Stimulated activated CD4-positive, alpha-beta T cell treated with anti-CD3 and anti-CD28 coated beads, Interleukin-1b, Interleukin-23, amount 100 ng/mL, for 1 hour (primary cell): ENCODE measurements at places on chromosomes 5 and 9.

DNA sequence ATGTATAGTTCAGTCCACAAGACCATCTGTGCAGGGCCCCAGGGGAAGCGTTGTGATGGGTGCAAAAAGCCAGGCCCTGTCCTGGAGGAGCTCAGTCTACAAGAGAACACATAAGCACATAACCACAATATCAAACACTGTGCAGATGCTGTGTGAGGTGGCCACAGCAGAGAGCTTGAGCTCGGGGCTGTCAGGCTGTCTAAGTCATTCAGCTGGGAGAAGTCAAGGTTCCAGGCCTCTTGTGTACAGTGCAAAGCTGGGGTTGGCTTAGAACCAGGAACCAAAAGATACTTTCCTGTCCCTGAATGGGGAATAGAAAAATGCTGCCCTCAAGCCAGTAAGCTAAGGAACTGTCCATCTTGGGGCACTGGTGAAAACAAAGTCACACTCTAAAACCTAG, 75.0 kb downstream of the PRDM6 start:
- no peak for DNase-seq

DNA sequence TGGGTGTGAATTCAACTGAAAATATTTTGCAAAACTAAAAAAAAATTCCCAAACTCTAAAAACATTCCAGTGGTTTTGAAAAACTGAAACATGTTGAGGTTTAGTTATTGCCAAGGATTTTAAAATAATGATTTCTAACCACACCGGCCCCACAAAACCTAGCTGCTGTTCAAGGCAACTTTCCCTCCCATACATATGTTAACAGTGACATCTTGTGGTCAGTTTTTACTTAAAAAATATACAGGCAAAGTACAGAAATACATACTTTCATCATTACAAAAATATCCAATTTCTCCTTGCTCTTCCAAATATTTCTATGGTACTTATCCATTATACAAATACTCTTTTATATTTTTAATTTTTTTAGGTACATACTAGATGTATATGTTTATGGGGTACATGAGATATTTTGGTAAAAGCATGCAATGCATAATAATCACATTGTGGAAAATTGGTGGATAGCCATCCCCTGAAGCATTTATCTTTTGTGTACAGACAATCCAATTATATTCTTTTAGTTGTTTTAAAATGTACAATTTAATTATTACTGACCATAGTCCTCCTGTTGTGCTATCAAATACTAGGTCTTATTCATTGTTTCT, 34.4 kb upstream of the MRPS30 start:
- DNase-seq: no peak

DNA sequence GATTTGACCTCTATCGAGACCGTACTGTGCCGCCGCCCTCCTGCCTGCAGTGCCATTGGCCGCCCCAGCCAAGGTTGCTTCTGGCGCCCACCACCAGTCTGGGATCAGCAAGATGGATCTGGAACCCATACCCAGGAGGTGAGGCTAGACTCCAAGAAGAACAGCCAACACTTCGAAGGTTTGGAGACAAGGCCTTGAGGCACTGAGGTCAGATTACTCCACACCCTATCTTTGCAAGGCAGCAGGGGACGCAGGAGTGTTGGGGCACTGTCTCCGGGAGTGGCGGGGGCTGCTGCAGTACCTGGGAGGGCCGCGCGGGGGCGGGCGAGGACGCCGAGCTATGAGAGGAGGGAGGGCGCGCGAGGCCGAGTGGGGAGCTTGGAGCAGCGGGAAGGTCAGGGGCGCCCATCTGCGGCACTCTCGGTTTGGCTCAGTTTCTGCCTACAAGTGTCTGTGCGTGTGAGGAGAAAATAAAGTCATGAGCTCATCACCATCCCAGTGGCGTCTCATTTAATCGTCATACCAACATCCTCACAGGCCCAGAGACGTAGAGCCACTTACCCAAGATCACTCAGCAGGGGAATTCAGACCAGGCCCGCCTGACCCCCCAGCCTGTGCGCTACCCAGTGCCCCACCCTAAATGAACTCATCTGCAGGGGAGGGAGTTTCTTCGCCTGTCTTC, 20.5 kb upstream of the PSD2 start:
- DNase-seq: peak; percentile 72

- no peak for DNase-seq
These were observed 716 bp downstream of the HARS1 start for GRCh38 chr5:140690376-140690932.

- no peak for DNase-seq
These were observed 114.1 kb downstream of the CDK5RAP2 start for GRCh38 chr9:120465685-120466407.

- no peak for DNase-seq
These were observed 447.1 kb downstream of the LRRC70 start for GRCh38 chr5:63025679-63026078.

GRCh38 chr5:5289537-5289936, 132.9 kb upstream of the ICE1 start:
- no peak for DNase-seq

DNA sequence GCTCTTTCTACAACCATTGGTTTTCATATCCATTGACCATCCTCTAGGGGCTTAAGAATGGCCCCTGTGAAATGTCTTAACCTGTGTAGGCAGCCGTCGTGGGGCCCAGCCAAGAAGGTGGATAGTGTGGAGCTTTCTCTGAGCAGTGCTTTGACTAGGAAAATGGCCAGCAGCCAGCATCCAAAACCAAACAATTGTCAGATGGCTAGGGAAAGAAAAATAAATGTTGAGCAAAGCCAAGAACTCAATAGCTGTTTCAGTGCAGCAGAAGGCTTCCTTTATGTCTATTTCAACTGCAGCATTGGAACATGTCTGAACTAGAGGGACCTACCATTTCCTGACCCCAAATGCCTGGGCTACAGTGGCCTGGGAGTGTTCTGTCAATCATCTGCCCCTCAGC, 374.9 kb downstream of the TLE4 start:
- DNase-seq: no peak

DNA sequence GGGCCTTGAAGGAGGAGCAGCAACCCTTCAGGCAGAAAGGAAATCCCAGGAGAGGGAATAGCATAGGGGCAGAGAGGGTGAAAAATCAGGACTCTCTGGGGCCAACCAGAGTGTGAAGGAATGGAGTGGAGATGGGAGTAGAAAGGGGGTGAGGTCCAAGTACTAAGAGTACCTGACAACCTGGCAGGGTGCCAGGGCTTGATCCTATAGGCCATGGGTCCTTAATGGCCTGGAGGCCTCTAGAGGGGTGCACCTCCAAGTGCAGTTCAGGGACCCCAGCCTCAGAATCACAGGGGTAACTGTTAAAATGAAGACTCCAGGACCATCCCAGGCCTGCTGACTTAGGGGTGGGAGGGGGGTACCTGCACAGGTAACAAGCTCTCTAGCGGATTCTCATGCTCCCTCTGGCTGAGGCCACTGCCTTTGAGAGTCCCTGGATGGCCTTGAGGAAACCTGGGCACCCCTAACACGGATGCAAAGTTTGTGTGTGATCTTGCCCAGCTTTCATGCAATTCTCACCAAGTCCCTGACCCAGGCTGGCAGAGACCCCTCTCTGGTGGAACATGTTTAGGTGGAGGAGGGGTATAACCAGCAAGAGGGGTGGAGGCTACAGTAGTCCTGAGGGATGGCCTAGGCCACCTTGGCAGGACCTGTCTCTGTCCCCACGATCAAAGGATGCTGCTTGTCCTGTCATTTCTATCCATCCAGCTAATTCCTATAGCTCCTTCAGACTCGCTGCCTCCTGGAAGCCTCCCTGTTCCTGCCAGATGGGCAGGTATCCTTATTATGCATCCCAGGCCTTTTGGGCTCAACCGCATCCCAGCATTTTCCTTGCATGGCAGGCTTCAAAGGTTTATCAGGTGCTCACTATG, 17.6 kb upstream of the CSF1R start:
- no peak for DNase-seq

DNA sequence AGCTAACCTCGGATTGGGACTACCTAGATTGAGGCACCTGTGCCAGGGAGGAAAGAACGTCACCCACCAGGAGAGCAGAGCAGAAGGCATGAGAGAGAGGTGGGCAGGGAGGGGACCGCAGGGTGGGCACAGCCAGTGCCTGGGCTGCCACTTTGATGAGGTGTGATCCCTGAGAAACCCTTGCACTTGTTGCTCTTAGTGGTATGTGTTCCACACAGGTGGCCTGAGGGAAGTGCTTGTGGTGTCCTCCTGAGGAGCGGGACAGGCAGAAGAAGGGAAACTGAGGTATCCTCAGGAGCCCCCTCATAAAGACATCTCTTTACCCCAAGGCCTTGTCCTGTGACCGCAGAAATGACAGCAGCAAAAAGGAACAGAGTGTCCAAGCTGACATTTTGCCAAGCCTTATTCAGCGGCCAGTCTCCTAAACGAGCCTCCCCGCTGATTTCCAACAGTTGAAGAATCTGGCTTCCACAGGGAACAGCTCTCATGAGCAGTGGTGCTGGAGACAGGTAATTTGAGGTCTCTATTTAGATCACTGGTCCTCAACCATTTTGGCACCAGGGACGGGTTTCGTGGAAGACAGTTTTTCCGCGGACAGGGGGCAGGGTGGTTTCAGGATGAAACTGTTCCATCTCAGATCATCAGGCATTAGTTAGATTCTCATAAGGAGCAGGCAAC, 82.4 kb downstream of the FOXD1 start:
- no peak for DNase-seq

GRCh38 chr5:153480401-153480800, 10.1 kb upstream of the GRIA1 start:
- no peak for DNase-seq

- peak; percentile 39 for DNase-seq
These were observed 837 bp downstream of the UIMC1 start for GRCh38 chr5:177005619-177006264.

- DNase-seq: no peak
These were observed 401.9 kb downstream of the ZSWIM6 start for GRCh38 chr5:61734001-61734400.

- DNase-seq: no peak
These were observed 68.2 kb downstream of the MVB12B start for GRCh38 chr9:126394802-126395201.

DNA sequence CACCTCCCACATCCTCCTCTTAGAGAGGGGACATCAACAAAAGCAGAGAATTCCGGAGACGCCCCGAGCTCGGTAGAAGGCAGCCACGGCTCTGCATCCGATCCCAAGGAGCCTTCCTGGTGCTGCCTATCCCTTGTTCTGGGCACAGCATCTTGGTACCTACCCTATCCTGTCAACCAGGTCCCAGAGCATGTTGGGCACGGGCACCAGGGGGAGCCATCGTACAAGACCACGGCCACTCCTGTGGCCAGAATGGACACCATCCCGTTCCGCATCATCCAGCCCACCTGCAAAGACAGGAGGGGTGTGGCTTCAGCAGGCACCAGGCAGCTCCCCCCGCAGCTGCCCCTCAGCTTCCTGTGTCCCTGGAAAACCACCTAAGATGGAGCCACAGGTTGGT, 62.7 kb upstream of the ZNF354A start:
- no peak for DNase-seq

GRCh38 chr5:58763390-58763789, 180.5 kb downstream of the RAB3C start:
- no peak for DNase-seq

- DNase-seq: no peak
These were observed 106.5 kb upstream of the CCDC152 start for GRCh38 chr5:42650084-42650483.

DNA sequence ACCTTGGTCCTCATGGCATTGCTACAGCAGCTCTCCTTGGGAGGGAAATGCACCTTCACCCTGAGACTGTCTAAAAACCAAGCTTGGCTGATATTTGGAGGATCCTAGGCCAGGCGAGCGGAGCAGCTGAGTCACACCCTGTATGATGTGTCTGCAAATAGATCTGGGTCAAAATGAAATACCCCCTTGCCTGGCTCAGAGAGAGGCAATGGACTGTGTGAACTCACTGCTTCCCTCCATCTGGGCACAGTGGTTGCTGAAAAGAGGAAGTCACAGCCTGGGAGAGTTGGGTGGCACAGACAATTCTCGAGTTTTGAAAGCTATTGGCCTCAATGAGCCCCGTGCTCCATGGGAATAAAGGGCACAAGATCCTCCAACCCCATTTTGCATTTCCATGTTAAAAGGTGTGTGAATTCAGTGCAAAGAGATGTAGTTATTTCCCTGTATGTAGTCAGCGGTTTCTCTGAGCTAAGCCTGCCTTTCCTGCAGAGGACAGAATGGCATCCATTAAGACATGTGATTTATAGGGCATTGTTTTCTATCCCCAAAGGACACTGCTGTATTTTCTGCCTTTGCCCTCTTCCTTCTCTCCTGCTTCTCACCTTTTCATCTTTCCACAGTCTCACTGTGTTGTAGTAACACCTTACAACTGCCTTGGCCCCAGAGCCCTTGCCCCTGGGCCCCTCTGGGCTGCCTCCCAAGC, 177.2 kb downstream of the GADD45G start:
- no peak for DNase-seq

GRCh38 chr5:96280946-96281393, 152.1 kb downstream of the PCSK1 start:
- DNase-seq: no peak

- no peak for DNase-seq
These were observed 66.0 kb downstream of the RASGEF1C start for GRCh38 chr5:180142824-180143610.

GRCh38 chr9:114908104-114908622, 22.2 kb downstream of the TNFSF8 start:
- DNase-seq: no peak

DNA sequence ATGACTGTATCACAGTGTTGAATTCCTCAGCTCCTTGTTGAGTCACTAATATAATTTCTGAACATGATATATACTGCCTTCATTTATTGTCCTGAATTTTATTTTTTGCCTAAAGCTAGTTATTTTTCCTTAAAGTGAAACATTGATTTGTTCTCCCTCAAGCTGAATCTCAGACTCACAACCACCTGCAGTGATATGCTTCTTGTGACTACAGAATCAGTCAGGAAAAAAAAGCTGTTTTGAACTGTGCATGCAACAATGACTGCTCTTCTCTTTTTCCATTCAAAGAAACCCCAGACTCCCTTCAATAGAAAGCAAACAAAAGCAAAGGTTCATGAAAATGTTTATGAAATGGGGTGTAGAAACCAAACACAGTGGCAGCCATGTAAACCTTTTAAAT, 470.2 kb upstream of the CHD1 start:
- DNase-seq: no peak

- no peak for DNase-seq
These were observed 120.5 kb upstream of the BOD1 start for GRCh38 chr5:173736923-173737412.
